ENCODE measurements at places on chromosomes 11 and 22.

DNA sequence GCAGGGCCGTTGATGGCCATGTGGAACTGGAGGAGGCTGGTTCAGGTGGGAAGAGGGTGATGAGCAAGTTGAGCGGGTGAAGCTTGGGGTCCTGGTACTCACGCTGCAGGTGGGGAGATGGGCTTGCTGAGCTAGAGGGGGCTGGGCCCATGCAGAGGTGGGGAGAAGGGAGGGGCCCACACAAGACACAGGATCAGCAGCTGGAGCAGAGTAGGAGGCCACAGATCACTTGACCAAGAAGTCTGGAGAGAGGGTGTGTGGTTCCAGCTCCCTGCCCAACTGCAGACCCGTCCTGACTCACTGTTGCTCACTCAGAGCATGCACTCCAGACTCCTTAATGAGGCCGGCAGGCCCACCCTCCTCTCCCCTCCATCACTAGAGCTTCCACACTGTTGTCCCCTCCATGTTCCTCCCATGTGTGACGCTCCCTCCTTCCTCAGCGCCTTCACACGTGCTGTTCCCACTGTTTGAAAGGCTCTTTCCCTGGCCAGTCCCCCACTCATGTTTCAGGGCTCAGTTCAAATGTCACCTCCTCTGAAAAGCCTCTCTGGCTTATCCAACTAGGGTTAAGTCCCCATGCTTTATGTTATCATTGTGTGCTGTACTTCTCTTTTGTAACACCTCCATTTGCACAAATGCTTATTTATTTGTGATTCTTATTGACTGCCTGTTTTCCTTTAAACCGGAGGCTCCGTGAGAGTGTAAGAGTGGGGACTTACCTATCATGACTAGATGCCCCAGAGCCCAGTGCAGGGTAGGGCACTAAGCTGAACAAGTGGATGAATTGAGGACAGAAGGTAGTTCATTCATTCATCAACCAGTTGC lies 2.3 kb downstream of the CCDC86 start:
- no peak for DNase-seq

DNA sequence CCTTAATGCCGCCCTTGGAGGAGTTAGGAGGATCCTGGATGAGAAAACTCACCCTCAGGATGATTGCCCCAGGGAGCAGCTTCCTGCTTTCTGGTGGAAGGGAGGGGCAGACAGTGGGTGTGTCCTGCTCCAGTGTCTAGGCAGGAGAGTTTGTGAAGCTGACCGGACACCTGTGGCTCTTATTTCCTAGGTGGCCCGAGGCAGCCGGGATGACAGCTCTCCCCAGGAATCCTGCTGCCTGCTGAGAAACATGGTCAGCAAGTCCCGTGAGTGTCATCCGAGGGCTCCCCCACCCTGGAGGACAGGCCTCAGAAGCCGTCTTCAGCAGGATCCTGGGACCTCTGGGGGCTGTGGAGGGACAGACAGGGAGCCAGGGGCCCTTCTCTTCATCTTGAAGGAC lies 50.4 kb downstream of the ST3GAL4 start:
- no peak for DNase-seq

- DNase-seq: no peak
Observed at GRCh38 chr11:106302416-106302815, 225.0 kb downstream of the AASDHPPT start.

DNA sequence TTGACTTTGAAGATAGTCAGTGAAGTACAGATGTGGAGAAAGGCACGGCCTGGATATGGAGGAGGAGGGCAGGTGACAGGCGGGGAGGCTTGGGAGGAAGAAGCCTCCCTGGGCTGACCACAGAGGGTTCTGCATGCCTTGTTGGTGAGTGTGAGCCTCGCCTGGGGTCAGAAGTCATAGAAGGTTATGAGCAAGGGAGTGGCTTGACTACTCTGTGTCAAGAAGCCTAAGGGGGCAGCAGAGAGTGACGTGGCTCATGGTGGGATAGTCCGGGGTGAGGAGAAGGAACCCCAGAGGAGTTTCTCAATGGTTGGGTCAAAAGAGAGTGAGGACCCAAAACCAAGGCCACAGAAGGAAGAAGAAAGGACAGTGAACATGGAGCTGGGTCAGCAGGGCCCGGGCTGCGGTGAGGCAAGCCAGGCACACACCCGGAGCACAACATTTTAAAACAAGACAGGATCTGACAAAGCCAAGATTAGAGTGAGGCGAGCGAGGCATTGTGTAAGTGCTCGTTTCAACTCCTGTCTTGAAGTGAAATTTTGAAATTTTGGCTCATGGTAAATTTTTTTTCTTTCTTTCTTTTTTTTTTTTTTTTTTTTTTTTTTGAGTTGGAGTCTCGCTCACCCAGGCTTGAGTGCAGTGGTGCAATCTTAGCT lies 31.9 kb downstream of the PDGFB start:
- no peak for DNase-seq

GRCh38 chr11:107665018-107665417 lies 46.8 kb downstream of the SLN start:
- no peak for DNase-seq
